ENCODE measurements at places on chromosomes 13 and 19. TPM values are rescaled to one million over a fixed set of nuclear protein-coding genes. Genes with fewer than 3 reads are reported as not detected.

DNA sequence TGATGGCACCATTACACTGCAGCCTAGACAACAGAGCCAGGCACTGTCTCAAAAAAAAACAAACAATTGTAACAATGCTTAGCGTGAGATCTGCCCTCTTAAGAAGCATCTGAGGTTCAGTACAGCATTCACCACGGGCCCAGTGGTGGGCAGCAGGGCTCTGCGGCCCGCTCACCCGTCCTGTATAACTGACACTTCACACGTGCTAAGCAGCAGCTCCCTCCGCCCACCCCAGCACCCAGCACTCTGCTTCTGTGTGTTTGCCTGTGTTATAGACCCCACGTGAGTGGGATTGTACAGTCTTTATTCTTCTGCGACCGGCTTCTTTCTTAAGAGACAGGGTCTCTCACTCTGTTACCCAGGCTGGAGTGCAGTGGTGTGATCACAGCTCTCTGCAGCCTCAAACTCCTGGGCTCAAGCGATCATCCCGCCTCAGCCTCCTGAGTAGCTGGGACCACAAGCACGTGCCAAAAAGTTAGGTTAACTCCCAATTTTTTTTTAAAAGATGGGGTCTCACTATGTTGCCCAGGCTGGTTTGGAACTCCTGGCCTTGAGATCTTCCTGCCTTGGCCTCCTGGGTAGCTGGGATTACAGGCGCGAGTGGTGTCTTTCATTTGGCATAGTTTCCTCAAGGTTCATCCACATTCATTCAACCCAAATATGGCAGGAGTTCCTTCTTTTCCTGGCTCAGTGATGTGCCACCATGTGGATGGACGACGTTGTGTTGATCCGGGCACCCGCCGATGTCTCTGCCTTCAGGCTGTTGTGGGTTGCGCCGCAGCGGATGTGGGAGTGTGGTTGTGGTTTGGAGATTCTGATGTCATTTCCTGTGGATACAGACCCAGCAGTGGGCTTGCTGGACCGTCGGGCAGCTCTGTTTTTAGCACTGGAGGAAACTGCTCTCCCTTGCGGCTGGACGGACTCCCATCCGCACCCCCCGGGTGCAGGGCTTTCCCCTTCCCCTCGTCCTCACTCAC, 170.0 kb downstream of the KDM4B start:
- DNase-seq: peak; percentile 31
- peaks cover 3% of the 10 kb centered on the region for H3K36me3 ChIP-seq
- H3K4me3 ChIP-seq: no peak overlapping the region
- no peaks in the 10 kb centered on the region for H3K4me1 ChIP-seq

DNA sequence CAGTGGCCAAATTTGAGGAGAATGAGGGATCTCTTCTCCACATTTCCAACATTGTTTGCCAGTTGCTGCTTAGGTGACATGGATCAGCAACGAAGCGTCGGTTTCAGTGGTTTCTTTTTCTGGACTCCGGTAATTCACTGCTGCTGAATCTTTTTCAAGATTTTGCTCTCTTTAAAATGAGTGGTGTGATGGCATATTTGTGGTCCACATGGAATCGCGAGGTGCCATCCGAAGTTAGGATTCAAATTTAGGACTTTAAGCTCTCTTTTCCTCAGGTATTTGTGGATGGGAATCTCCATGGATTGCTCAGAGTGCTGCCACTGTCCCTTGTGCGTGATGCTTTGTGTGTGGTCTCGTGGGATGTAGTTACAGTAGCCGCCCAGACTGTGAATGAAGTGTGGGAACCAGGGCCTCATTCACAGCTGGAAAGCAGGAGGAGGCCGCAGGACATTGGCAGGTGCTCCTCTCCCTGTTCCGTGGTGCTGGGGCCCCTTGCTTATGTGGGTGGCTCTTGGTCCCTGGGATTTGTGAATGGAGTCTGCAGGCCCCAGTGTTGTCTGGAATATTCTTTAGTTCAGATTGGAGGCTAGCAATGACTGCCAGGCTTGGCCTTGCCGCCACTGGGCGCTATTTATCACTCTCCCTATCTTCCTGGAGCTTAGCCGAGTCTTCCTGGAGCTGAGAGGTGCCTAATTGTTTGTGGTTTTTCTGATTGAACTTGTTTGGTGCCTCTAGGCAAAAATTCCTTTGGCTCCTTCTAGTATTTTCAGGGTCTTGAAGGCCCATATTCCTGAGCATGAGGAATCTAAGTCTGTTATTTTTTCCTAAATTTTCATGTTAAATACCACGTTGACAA, 1.5 kb downstream of the ILF3 start:
- peak overlapping the region; percentile 84 for H3K27ac ChIP-seq
- H3K27me3 ChIP-seq: no peaks in the 10 kb centered on the region
- H3K4me3 ChIP-seq: peak overlapping the region; percentile 82
- H3K4me1 ChIP-seq: peaks cover 8% of the 10 kb centered on the region

GRCh38 chr13:110329258-110329657, 22.2 kb downstream of the COL4A2 start:
- no peak overlapping the region for H3K4me3 ChIP-seq
- no peaks in the 10 kb centered on the region for H3K36me3 ChIP-seq
- H3K4me1 ChIP-seq: peaks cover 55% of the 10 kb centered on the region
- H3K27me3 ChIP-seq: no peaks in the 10 kb centered on the region

GRCh38 chr13:28538932-28539331, 44.0 kb upstream of the FLT1 start:
- H3K27ac ChIP-seq: no peak overlapping the region
- no peak overlapping the region for H3K4me3 ChIP-seq
- no peaks in the 10 kb centered on the region for H3K27me3 ChIP-seq
- no peak for DNase-seq
- H3K4me1 ChIP-seq: 0 out of 2 replicates have a peak, but pooled peaks cover 3% of the 10 kb centered on the region

DNA sequence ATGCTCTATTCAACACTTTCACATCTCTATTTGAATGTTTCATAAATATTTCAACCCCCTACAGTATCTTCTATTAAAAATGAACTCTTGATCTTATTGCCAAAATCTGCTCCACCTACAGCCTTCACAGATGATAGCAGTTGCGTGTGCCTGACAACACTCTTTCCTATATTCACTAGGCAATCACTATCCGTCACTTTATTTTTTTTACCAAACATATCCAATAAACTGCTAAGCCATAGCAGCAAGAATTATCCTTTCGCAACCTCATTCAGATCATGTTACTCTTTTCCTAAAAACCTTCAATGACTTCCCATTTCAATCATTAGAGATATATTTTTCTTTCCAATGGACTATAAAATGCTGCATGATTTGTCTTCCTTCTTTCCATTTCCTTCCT, 629.8 kb upstream of the PCDH9 start:
- H3K27me3 ChIP-seq: no peaks in the 10 kb centered on the region
- DNase-seq: no peak
- H3K36me3 ChIP-seq: no peaks in the 10 kb centered on the region
- H3K27ac ChIP-seq: no peak overlapping the region

DNA sequence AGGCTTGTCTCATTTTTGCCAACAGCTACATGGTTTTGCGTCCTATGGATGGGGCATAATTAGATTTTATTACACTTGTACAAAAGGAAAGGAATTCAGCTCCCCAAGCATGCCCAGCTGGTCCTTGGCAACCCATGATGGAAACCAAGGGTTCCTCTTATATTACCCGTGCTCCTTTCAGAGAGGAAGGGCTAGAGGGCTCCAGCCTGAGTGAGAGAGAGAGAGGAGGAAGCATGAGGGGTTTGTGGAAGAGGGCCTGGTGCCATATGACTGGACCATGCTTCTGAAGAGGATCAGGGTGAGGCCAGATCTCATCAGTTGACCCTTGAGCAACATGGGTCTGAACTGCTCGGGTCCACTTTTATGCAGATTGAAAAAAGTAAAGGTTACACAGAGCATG, 3.5 kb upstream of the RPS9 start:
- H3K4me1 ChIP-seq: peaks cover 6% of the 10 kb centered on the region
- H3K27ac ChIP-seq: no peak overlapping the region
- H3K4me3 ChIP-seq: no peak overlapping the region

GRCh38 chr19:29887442-29887855, 54.6 kb upstream of the URI1 start:
- 0 out of 2 replicates have a peak, but pooled peaks cover 6% of the 10 kb centered on the region for H3K27me3 ChIP-seq
- H3K4me3 ChIP-seq: no peak overlapping the region
- peaks cover 3% of the 10 kb centered on the region for H3K4me1 ChIP-seq
- no peak overlapping the region for H3K27ac ChIP-seq
- H3K36me3 ChIP-seq: no peaks in the 10 kb centered on the region
- peak; percentile 46 for DNase-seq

DNA sequence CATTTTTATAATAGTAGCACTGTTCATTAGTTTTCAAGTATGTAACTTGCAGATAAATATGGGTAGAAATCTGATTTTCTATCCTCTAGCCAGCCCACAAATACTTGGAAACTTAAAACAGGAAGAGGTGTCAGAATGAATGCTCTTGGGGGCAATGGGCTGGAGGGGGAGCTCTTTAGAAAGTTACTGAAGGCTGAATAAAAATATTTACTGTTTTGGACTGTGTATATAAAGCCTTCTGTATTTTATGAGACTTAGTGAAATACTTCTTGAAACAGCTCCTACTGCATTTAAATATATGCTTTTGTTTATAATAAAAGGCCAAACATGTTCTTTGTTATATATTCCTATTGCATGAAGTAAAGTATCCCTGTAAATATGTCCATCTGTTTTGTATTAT, 138.8 kb downstream of the RGCC start:
- H3K27me3 ChIP-seq: no peaks in the 10 kb centered on the region
- no peaks in the 10 kb centered on the region for H3K36me3 ChIP-seq
- H3K4me3 ChIP-seq: peak overlapping the region; percentile 26
- DNase-seq: no peak
- H3K4me1 ChIP-seq: peaks cover 26% of the 10 kb centered on the region

Gene ZIM2
- polyA plus RNA-seq: not detected

Gene ZNF350
- polyA plus RNA-seq: 7.3 TPM
